ENCODE measurements at places on chromosomes 5 and 9. TPM values are rescaled to one million over a fixed set of nuclear protein-coding genes. Genes with fewer than 3 reads are reported as not detected.

The NRARP gene
- total RNA-seq, result 0.40 TPM

DNA sequence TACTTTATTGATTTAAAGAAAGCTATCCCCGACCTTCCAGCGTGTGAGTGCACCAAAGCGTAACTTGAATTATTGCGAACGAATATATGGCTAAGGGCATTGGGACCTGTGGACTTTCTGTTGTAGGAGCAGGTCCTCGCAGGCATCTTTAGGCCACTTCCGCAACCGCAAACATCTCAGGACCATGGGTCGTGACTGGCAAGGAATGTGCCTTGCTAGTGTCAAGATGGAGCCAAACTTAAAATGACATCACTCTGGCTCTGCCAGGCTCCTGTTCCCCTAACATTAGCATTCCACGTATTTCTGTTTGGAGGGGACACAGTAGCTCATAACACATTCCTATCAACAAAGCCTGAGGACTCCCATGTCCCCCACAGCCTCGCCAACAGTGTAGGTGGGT is 44.1 kb upstream of the OLFM1 start:
- no peak for DNase-seq

DNA sequence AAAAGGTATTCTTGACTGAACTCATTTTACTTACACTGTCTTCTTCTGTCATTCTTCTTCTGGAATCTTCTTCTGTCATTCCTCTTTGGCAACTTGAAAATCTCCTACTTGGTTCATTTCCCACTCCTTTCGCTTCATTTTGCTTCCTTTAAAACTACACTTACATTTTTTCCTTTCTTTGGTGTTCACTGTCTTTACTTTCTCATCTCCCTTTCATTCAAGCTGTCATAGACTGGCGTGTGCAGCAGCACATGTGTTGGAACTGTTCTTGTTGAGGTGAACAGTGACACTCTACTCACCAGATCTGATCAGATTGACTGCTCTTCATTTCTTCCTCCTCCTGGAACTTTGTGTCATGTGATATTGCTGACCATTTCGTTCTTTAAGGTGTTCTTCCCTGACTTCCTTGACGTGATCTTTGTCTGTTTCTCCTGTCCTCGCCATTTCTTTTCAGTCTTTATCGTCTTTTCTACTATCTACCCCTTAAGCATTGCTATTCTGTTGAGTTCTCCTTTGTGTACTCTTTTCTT is 6.4 kb downstream of the DNAJC25 start:
- DNase-seq, result no peak

DNA sequence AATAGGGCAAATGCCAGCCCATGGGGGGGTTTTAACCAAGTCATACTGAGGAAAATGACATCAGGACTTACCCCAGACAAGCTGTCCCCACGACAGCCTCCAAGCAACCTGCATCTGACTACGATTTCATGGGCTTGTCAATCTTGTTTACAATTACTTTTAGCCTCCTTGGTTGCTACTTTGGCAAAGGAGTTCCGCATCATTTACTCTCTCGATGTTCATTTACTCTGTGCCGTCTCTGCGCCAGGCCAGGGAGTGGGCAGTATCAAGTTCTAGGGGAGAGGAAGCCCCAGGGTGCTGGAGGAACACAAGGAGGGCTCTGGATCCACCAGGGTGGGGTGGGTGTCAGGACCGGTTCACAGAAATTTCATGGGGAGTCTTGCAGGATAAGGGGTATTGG is 23.9 kb downstream of the PTPN3 start:
- DNase-seq, result no peak

DNA sequence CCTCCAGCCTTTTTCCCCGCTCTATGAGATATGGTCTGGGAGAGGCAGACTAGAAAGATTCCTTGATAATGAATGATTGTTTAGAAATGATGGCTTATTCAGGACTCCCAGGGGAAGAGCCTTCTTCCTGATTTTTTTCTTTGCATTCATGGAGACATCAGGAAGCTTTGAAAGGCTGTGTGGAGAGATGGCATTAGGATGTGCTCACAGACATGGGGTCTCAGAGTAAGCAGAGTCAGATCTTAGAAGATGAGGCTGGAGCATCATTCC is 37.1 kb downstream of the PPARGC1B start:
- DNase-seq, result no peak

Data from A172 (cell line).